Naive thymus-derived CD8-positive, alpha-beta T cell (primary cell): ENCODE measurements at places on chromosomes 7 and 10. TPM values are rescaled to one million over a fixed set of nuclear protein-coding genes. Genes with fewer than 3 reads are reported as not detected.

DNA sequence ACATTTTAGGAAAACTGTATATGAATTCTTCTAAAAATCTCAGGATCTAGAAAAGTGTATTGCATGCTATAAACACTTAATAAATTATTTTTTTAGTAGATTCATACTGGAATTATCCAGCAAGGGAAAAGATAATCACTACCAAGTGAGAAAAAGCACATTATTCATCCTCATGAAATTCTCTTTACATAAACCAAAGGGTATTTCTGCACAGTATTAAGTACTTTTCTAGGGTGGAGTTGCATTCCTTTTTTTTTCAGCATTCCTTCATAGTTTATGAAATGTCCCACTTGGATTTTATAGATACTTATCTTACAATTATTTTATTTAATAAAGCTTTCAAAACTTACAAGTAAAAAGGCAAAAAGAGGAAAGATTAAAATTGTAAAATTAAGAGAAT lies 403.3 kb downstream of the HGF start:
- no peaks in the 10 kb centered on the region for H3K36me3 ChIP-seq
- no peaks in the 10 kb centered on the region for H3K27me3 ChIP-seq
- H3K4me1 ChIP-seq = no peaks in the 10 kb centered on the region
- H3K27ac ChIP-seq = no peak overlapping the region

- no peaks in the 10 kb centered on the region for H3K36me3 ChIP-seq
- H3K27ac ChIP-seq = no peak overlapping the region
- no peaks in the 10 kb centered on the region for H3K27me3 ChIP-seq
- H3K4me1 ChIP-seq = no peaks in the 10 kb centered on the region
- H3K4me3 ChIP-seq = no peak overlapping the region
These were observed 612.8 kb downstream of the IPMK start for GRCh38 chr10:57654856-57655255.

DNA sequence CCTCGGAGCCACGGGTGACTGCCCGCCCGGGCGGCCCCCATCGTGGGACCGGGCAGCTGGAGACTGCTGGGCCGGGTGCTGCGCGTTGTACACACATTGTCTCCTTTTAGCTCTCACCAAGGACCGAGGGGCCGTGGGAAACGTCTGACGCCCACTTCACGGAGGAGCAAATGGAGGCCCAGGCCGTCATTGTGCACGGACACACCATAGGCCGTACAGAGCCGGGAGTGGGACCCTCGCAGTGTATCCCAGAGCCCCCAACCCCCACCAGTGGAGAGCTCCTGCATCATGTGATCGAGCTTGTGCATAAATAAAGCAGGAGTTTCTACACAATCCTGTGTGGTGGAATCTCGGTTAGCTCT lies 722 bp downstream of the DENND10 start:
- DNase-seq = no peak
- H3K4me1 ChIP-seq = peaks cover 14% of the 10 kb centered on the region
- H3K4me3 ChIP-seq = peak overlapping the region; percentile 80
- peaks cover 10% of the 10 kb centered on the region for H3K36me3 ChIP-seq

- H3K27me3 ChIP-seq = no peaks in the 10 kb centered on the region
- H3K4me1 ChIP-seq = no peaks in the 10 kb centered on the region
- no peak for DNase-seq
- H3K27ac ChIP-seq = no peak overlapping the region
- H3K4me3 ChIP-seq = no peak overlapping the region
- no peaks in the 10 kb centered on the region for H3K36me3 ChIP-seq
These were observed 35.9 kb downstream of the TSPAN15 start for GRCh38 chr10:69486922-69487730.

GRCh38 chr10:128950916-128951275 lies 516.1 kb upstream of the MGMT start:
- no peak overlapping the region for H3K27ac ChIP-seq
- no peak overlapping the region for H3K4me3 ChIP-seq
- DNase-seq = no peak
- H3K4me1 ChIP-seq = no peaks in the 10 kb centered on the region
- no peaks in the 10 kb centered on the region for H3K27me3 ChIP-seq
- H3K36me3 ChIP-seq = no peaks in the 10 kb centered on the region

DNA sequence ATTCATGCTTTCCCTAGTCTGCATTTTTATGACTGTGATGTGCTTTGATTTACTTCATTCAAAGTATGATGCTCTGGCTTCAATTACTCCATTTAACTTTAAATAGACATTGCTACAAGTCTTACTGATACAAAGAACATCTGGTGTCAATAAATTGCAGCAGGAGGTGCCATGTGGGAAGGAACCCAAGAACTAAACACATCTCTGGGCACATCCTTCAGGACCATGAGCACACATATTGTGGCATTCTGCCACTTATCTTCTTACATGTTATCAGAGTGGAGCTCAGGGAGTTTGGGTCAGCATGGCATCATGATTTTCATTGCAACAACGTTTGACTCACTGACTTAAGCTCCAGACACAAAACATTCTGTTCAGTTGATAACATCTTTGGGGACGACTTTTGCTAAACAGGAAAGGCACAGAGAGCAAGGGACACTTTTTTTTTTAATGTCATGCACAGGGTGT lies 227.0 kb downstream of the DKK1 start:
- H3K27me3 ChIP-seq = no peaks in the 10 kb centered on the region
- no peak for DNase-seq
- no peak overlapping the region for H3K27ac ChIP-seq
- H3K4me3 ChIP-seq = no peak overlapping the region
- no peaks in the 10 kb centered on the region for H3K36me3 ChIP-seq
- no peaks in the 10 kb centered on the region for H3K4me1 ChIP-seq

DNA sequence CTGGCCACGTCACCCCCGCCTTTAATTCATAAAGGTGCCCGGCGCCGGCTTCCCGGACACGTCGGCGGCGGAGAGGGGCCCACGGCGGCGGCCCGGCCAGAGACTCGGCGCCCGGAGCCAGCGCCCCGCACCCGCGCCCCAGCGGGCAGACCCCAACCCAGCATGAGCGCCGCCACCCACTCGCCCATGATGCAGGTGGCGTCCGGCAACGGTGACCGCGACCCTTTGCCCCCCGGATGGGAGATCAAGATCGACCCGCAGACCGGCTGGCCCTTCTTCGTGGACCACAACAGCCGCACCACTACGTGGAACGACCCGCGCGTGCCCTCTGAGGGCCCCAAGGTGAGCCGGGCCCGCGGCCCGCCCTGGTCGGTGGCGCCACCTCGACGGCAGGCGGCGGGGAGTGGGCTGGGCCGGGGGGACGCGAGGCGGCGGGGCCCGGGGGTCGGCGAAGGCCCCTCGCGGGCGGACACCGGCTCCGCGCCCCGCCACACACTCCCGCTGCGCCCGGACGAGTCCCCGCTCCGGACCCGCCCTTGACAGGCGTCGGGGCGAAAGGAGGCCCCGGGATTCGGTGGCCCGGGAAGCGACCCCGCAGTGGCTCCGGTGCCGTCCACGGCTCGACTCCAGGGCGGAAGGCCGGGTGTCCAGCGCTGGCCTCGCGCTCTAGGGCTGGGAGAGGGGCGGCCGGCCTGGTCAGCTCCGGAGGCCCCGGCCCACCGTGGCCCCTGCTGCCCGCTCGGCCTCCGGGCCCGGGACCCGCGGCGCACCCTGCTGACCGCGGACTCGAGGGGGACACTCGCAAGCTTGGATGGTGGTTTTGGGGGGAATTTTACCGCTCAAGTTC lies 557 bp downstream of the BAG3 start:
- H3K4me3 ChIP-seq = peak overlapping the region; percentile 88
- peaks cover 2% of the 10 kb centered on the region for H3K36me3 ChIP-seq
- DNase-seq = no peak

GRCh38 chr10:8174762-8175161 lies 120.3 kb downstream of the GATA3 start:
- peaks cover 4% of the 10 kb centered on the region for H3K36me3 ChIP-seq
- no peak overlapping the region for H3K27ac ChIP-seq
- no peaks in the 10 kb centered on the region for H3K4me1 ChIP-seq
- no peaks in the 10 kb centered on the region for H3K27me3 ChIP-seq
- H3K4me3 ChIP-seq = no peak overlapping the region
- DNase-seq = no peak

- no peaks in the 10 kb centered on the region for H3K36me3 ChIP-seq
- no peak overlapping the region for H3K27ac ChIP-seq
- no peaks in the 10 kb centered on the region for H3K27me3 ChIP-seq
- H3K4me1 ChIP-seq = no peaks in the 10 kb centered on the region
These were observed 6.0 kb upstream of the DAGLB start for GRCh38 chr7:6453734-6454133.

- H3K36me3 ChIP-seq = no peaks in the 10 kb centered on the region
- H3K27me3 ChIP-seq = no peaks in the 10 kb centered on the region
- DNase-seq = no peak
- H3K4me3 ChIP-seq = no peak overlapping the region
- H3K4me1 ChIP-seq = peaks cover 28% of the 10 kb centered on the region
- H3K27ac ChIP-seq = peak overlapping the region; percentile 64
These were observed 66.2 kb downstream of the DNAJB6 start for GRCh38 chr7:157402911-157403534.

DNA sequence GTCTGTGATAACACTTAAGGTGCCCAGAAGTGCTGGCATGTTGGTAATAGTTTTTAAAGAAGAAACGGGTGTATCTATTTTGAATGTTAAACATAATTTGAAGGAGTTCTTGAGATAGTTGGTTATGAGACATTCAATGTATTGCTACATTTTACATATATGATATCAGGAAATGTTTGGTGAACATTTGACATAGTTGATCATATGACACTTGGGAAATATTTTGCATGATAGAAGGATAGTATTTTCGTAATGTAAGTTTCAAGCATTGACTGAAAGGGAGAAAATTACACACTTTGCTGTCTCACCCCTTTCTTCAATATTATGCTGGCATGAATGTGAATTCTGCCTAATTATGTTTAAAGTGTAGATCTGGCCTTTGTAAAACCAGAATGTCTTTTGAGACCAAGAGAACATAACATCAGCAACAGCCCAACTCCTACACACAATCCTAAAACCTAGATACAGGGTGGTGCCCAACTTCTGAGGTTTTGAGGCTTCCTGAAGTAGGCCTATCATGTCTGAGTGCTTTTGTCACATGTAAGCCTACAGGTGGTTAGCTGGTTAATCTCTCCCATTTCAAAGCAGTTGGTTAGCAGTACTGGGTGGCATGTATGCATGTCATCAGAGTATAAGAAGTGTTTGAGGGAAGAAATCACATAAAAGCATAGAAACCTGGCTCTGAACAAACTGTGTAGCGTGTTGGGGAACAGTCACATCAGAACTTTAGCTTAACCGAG lies 2.1 kb downstream of the ADD3 start:
- peak overlapping the region; percentile 100 for H3K4me3 ChIP-seq
- no peaks in the 10 kb centered on the region for H3K27me3 ChIP-seq
- H3K27ac ChIP-seq = no peak overlapping the region
- DNase-seq = peak; percentile 82
- no peaks in the 10 kb centered on the region for H3K36me3 ChIP-seq

- no peaks in the 10 kb centered on the region for H3K27me3 ChIP-seq
- DNase-seq = no peak
- no peak overlapping the region for H3K27ac ChIP-seq
- no peaks in the 10 kb centered on the region for H3K36me3 ChIP-seq
- no peaks in the 10 kb centered on the region for H3K4me1 ChIP-seq
- no peak overlapping the region for H3K4me3 ChIP-seq
These were observed 209.8 kb downstream of the GPR158 start for GRCh38 chr10:25384618-25385017.

GRCh38 chr7:104123786-104124185 lies 84.0 kb downstream of the ORC5 start:
- no peaks in the 10 kb centered on the region for H3K4me1 ChIP-seq
- H3K4me3 ChIP-seq = no peak overlapping the region
- H3K27ac ChIP-seq = no peak overlapping the region
- no peaks in the 10 kb centered on the region for H3K27me3 ChIP-seq

DNA sequence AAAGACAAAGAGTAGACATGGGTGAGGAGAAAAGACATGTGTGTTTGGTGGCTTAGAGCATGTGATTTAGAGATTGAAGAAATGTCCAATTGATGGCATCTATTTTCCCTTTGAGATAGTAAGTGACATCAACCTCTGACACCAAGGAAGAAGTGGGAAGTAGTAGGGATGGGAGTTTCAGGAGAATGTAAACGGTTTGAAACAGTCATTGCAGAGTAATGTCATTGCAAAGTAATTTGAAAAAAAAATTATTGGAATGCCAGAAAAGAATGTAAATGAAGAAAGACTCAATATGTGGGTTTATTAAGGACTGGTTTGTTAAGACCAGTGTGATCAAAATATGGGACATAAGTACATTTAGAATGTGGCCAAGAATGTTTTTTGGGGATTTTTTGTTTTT lies 26.6 kb downstream of the GNG11 start:
- peaks cover 3% of the 10 kb centered on the region for H3K27me3 ChIP-seq
- H3K36me3 ChIP-seq = no peaks in the 10 kb centered on the region
- no peak for DNase-seq
- no peak overlapping the region for H3K4me3 ChIP-seq
- H3K4me1 ChIP-seq = no peaks in the 10 kb centered on the region
- no peak overlapping the region for H3K27ac ChIP-seq

DNA sequence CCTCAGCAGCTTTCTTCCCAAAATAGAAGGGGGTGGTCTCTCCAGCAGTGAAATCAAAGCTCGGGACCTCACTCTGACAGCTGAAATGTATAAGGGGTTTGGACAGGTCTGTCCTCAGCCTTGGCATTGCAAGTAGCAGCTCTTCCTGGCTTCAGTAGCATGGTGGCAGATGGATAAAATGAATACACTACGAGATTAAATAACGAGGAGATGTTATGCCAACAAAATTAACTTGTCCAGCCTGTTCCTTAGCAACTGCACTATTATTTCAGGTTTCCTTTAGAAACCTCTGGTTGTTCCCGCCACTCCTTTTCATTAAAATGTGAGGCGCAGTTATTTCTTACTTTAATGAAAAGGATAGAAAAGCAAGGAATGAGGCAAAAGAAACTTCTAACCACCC lies 24.9 kb downstream of the PRLHR start:
- no peak overlapping the region for H3K27ac ChIP-seq
- no peaks in the 10 kb centered on the region for H3K36me3 ChIP-seq
- no peak for DNase-seq
- peaks cover 7% of the 10 kb centered on the region for H3K4me1 ChIP-seq

DNA sequence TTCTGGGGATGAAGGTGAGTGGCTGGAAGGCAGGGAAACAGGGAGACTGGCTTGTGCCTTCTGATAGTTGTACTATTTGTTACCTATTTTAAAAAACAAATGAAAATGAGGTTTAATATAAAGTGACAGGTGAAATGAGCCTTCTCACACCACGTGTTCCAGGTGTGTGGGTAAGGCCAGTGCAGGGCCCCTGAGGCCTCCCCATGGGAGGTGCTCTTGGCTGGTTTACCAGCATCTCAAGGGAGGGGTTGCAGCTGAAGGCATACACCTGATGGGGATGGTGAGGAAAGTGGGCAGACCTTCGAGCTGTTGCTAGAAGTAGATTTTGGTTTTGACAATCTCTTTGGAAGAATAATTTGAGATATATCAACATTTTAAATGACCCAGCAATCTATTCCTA lies 103.6 kb downstream of the ARHGAP22 start:
- no peak for DNase-seq
- H3K27ac ChIP-seq = no peak overlapping the region
- no peaks in the 10 kb centered on the region for H3K36me3 ChIP-seq

Gene TMEM130
- total RNA-seq = not detected

Gene ANKRD7
- total RNA-seq = 0.60 TPM

Gene USP54
- 7.3 TPM for total RNA-seq

Gene PPP1R3C
- total RNA-seq = not detected

Gene SPDYE2
- 1.0 TPM for total RNA-seq

Gene SEM1
- total RNA-seq = 31.0 TPM

Gene NPFFR1
- total RNA-seq = not detected

Gene ENTPD7
- total RNA-seq = 2.9 TPM
